ENCODE measurements at places on chromosomes 5 and 9.

GRCh38 chr5:126536874-126537273, 58.1 kb downstream of the ALDH7A1 start:
- no peak for DNase-seq

DNA sequence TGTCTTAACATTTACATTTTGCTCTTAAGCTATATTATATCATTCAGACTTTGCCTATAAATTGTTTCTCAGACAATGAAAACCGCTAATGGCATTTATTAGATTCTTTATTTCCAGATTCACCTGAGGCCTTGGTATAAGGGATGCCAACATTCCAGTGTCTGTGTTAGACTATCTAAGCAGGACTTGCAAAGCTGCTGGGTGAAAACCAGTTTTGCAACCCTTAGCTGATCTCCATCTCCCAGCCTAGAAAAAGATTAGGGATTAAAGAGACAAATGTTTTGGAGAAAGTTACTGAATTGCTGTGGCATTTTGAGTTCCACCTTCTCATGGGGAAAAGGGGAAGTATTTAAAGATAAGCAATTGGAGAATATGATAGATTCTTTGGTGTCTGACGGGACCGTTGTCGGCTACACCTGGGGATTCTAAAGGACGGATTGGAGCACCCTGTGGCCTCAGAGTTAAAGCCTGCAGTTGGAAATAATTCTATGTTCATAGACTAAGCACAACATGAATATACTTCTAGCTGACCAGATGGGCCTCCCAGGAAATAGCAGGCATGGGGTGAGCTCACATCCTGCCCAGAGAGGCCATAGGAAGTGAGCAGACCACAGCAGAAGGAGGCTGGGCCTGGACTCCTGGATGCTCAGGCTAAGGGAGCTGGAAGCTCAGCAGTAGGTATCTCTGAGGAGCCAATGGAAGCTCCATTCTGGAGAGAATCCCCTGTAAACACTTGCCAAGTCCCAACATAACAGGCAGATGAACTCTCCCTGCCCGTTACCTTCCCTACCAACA, 21.8 kb downstream of the ENTREP1 start:
- no peak for DNase-seq

DNA sequence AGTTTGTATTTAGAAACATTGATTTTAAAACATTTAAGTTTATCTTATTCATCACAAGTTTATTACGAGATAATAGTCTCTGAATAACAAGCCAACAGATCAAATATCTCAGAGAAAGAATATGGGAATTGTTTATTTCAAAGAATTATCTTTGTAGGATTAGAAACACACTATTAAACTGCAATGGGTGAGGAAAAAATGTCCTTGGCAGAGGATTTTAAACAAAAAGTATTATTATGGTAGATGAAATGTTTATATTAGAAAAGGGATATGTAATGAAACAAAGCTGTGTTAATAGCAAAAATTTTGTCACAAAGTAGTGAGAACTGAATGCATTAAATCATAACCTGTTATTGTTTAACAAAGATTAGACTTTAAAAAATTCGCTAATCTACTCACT, 1382.9 kb upstream of the DMAC1 start:
- no peak for DNase-seq

DNA sequence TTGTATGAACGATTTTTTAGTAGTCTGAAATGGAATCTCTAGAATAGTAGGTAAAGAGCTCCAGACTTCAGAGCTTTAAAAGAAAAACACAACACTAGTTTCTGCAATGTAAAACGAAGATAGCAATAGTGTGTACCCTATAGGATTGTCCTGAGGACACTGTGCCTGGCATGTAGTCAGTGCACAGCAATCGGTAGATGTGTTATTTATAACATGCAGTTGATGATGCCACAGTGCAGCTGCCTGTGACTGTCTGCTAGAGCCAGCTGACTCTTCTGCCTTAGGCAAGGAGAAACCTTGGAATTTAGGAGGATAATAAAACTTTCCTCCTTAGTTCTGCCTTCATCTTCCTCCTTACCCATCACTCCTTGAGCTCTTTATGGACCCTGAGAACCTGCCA, 27.7 kb upstream of the TMOD1 start:
- no peak for DNase-seq

DNA sequence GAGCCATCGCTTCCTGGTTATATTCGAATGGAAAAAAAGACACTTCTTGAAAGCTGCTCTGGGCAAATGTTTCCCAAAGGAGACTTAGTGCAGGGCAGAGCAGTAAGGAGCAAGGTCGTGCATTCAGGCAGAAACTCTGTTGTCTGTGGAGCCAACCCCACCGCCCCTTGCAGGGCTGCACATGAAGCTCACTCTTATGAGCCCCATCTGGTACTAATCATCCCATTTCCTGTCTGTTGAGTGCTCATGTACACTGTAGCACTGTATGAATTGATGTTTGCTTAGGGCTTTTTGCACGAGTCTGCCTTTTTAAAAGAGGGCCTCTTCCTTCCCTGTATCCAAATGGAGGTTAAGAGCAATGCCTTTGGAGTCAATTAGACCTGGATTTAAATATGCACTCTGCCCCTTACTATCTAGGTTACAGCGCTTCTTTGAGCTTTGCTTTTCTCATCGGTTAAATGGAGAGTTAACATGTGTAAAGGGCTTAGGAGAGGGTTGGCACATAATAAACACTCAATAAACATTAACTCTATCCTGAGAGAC, 25.4 kb downstream of the HMHB1 start:
- DNase-seq = no peak

DNA sequence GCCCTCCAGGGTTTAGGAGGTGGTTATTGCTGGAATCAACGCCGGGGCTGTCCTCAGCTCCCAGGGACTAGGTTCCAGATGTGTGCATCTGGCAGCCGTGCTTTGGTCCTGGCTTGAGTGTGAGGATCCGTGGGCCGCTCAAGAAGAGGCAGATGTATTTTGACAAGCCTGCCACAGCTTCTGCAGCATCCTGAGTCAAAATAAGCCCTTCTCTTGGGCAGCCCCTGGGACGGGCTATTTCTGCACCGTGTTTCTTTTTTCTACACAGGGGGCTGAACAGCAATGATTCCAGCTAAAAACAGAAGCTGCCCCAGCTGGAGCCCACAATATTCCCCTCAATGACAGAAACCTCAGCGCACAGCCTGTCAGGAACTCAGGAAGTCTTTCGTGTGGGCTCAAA, 19.7 kb upstream of the CPLX2 start:
- no peak for DNase-seq

GRCh38 chr5:74556631-74557595, 83.6 kb downstream of the ENC1 start:
- no peak for DNase-seq

DNA sequence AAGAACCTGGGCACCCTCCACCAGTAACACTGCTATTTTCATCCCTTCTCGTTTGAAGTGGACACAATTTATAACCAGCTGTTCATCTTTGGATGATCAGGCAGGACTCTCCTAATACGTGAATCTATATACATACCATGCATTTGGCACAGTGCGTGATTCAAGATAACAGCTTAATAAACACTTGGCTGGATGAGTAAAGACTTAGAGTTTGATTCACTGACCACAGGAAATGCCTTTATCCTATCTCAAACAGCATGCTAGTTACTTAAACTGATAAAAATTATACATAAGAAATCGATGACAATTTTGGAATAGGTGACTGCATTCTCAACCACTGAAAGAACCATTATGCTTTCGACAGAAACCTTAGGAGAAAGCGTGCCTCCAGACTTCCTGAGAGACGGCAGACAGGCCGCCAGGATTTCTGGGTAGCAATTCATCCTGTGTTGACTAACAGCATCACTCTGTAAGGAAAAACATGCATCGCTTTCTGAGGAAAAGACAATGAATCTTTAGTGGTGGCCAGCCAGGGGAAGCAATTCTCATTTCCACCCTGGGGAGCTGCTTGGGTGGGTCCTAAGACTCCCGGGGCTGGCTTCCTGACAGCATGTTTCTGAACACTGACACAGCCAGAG, 9.7 kb downstream of the MRPL36 start:
- DNase-seq = no peak

- no peak for DNase-seq
These were observed 30.7 kb downstream of the TERT start for GRCh38 chr5:1264211-1264610.

DNA sequence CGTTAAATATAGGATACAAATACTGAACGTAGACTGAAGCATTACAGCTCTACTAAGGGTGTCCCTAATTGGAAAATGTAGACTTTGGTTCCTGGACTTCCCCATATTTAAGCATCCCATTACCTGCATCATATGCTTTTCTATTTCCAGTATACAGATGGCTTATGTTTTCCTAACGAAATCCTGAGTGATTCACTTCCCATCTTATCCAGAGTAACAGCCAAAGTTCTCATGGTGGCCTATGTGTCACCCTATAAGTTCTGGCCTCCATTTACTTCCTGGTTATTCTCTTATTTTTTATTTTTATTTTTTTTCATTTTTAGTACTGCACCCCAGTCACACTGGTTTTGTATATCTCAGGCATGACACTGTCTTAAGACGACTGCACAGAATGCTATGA, 552.3 kb downstream of the PRDM9 start:
- no peak for DNase-seq

GRCh38 chr5:67802766-67803165, 412.8 kb upstream of the PIK3R1 start:
- no peak for DNase-seq

GRCh38 chr9:116352958-116353357, 199.4 kb downstream of the PAPPA start:
- no peak for DNase-seq

DNA sequence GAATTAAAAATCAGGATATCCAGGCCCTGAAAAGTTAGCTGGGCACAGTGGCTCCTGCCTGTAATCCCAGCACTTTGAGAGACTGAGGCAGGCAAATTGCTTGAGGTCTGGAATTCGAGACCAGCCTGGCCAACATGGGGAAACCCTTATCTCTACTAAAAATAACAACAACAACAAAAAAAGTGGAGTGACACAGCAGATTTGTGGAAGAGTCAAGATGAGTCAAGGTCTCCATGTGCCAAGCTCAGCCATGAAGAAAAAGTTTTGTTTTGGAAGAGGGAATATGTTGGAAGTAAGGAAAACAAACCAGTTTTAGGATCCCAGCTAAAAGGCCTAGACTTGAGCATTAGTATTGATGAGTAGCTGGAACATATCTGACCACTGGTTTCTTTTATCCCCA, 14.7 kb downstream of the LRRC70 start:
- no peak for DNase-seq

- no peak for DNase-seq
These were observed 37.6 kb upstream of the KCNN2 start for GRCh38 chr5:114324282-114324681.

DNA sequence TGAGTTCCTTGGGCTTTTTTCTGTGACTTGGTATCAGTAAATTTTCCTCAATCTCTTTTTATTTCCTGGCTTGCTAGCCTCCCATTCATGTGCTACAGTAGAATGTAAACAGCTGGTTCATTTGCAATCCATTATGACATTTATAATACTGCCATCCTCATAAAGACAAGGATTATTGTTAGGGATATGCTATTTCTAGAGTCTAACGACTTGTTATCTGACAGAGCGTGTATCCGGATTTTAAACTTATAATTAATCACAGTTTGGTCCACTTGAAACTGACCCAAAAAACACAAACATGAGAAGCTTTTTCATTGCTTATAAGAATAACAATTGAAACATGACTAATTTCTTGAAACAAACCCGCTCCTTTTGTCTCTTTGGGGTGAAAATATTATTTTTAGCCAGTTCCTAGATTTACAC, 585.8 kb downstream of the TLE4 start:
- no peak for DNase-seq

GRCh38 chr9:126394802-126395201, 68.2 kb downstream of the MVB12B start:
- no peak for DNase-seq

DNA sequence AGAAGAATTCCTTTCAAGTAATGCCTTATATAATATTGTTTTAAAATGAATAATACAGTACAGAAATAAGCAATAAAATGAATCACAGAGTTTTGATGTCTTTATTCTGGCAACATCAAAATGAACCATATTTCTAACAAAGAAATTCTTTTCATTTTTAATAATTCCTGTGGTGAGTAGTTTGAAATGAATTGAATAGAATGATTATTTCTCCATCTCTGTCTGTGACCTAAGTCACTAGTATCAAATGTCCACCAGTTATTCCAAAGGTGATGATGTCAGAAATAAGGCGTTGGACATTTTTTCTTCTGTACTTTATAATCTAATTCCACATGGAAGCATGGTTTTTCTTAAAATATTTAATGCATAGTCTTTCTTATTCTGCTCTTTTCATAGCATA, 106.2 kb downstream of the ADAMTSL1 start:
- DNase-seq = no peak

DNA sequence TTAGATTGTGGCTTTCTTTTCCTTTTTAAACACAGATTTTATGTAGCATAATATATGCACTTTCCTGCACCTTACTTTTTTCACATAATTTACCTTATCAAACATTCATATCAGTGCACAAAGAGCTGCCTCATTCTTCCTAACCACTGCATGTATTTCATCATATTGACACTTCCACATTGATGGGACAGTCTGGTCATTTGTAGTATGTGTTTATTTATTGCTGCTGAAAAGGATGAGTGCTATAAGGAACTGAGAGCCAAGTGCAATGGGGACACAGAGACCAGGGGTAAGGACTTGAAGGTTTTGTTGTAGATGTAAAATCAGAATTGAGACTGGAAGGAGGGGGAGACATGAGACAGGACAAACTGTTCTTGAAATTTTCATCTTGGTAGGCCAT, 193.8 kb downstream of the SMARCA2 start:
- no peak for DNase-seq

- no peak for DNase-seq
These were observed 351.2 kb upstream of the C9orf72 start for GRCh38 chr9:27924502-27924901.

DNA sequence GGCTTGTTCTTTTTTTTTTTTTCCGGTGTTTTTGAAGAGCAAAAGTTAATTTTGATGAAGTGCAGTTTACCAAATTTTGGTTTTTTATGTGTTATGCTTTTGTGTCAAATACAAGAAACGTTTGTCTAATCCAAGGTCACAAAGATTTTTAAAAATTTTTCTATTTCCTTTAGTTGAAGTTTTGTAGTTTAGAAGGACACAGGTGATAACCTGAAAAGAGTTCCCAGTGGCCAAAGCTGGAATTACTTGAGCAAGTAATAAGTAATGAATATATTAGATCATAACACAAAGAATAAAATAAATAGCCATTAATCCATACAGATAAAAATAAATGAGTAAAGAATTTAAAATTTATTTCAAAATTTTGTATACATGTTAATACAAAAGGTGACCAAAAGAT, 71.5 kb downstream of the FCHO2 start:
- DNase-seq = no peak

DNA sequence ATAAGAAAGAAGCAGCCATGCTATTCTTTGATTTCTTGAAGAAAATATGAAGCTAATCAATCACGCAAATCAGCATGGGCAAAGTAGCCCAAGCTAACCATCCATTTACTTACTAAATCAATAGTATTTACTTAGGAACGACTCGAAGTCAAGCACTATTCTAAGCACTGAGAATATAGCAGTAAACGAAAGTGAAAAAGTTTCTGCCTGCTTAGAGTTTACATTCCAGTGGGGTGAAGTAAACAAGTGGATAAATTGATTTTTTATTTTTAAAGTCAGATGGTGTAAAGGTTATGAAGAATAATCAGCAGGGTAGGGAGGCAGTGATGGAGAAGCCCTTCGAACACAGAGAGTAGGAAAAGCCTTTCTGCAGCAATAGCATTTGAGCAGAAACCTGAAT, 5.5 kb downstream of the TSTD2 start:
- no peak for DNase-seq
